H54 (cell line): ENCODE measurements at places on chromosomes 2 and 18.

GRCh38 chr2:104766683-104767082 is 87.2 kb upstream of the POU3F3 start:
- DNase-seq = no peak

GRCh38 chr2:127663566-127664064 is 11.7 kb downstream of the LIMS2 start:
- no peak for DNase-seq

- no peak for DNase-seq
These were observed 68.8 kb downstream of the RAPGEF4 start for GRCh38 chr2:172804423-172804822.

GRCh38 chr2:11154016-11154922 is 998 bp upstream of the SLC66A3 start:
- DNase-seq = no peak

GRCh38 chr18:73696171-73696570 is 451.5 kb downstream of the FBXO15 start:
- no peak for DNase-seq

DNA sequence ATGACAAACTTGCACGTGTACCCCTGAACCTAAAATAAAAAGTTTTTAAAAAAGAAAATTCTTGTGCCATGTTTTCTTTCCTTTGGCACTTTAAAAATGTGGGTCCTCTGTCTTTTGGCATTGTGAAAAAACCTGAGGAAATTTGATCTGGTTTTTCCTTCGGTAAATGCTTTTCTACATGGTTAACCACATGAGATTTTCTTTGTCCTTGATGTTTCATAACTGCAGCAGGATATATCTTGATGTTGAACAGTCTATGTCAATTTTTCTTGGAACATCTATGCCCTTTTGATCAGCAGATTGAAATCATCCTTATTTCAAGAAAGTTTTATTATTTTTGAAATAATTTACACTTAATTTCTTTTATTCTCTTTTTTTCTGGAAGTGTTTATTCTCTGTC is 109.1 kb downstream of the TMEM17 start:
- no peak for DNase-seq

DNA sequence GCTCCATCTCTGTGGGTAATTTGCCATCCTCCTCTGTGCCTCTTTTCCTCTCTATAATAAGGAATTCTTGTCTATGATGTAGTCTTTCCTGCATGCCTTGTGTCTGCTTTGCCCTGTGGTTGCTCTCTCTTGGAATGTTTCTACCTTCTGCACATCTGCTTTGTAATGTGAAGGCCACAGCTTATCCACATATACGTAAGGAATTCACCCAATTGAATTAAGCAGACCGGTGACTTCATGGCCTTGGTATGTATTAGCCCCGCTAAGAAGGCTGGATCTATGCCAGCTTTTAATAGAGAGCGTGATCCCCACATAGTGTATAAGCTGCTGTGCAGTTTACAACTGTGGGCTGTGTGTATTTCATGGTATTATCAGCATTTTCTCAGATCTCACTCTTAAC is 274.7 kb downstream of the RNF144A start:
- DNase-seq = no peak
